ENCODE measurements at places on chromosomes 13 and 19. TPM values are rescaled to one million over a fixed set of nuclear protein-coding genes. Genes with fewer than 3 reads are reported as not detected.

The GAPDHS gene
- not detected for total RNA-seq

The NLRP5 gene
- not detected for total RNA-seq

The DGKH gene
- 8.8 TPM for total RNA-seq

The ADPRHL1 gene
- total RNA-seq: 1.4 TPM

The PRX gene
- total RNA-seq: 8.3 TPM

The ZNF320 gene
- total RNA-seq: 23.8 TPM

The SIGLEC7 gene
- not detected for total RNA-seq

The ATP4B gene
- total RNA-seq: not detected

The NLRP9 gene
- total RNA-seq: not detected

The FGF22 gene
- total RNA-seq: 1.4 TPM
